ENCODE measurements at places on chromosomes 3 and 15.
A peak's percentile ranks its signal among the peaks of the same experiment; 100 is the strongest.

GRCh38 chr3:134699721-134700120, 48.9 kb upstream of the KY start:
- no peak for DNase-seq

DNA sequence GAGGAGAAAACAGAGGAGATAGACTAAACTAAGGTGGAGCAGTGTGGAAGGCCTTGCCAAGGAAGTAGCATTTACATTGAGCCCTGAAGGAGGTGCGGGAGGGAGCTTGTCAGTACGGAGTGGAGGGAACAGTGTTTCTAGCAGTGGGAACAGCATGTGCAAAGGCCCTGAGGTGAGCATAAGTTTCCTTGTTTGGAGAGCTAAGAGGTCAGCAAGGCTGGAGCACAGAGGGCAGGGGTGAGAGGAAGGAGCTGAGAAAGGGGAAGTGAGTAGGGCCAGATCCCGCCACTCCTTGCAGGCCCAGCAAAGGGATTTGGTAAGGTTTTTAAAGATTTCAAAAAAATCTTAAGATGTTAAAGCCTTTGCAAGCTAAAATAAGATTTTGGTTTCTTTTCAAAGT, 70.1 kb downstream of the HMCES start:
- no peak for DNase-seq

GRCh38 chr3:184551614-184552256, 9.8 kb upstream of the EPHB3 start:
- no peak for DNase-seq

GRCh38 chr3:97291901-97292300, 472.7 kb upstream of the ARL6 start:
- no peak for DNase-seq

DNA sequence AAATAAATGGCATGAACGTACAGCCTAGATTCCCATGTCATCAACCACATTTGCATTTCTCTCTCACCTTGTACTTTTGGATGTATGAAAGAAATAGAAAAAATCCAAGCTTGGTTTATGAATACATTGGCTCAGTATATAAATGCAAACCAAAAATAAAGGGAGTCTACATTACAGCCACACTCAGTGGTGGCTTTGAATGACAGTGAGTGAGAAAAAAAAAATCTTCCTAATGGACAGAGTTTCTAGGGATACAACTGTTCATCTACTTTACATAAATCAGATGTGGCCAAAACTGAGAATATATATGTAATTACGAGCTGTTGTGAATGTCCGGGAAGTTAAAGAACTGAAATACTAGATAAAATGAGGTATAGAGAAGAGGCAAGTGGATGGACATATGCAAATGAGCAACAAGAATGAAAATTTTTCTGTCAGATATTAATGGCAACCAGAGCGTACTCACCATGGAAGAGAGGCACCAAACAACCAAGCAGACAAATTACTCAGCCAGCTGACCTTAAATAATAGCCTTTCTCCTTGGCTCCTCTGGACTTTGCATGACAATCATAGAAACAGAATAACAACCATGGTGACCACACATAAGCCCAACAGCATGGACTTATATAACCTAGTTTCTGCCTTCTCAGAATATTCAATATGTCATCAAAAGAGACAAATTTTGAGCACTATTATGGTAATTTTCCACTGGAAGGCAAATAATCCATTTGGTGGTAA, 1305.8 kb downstream of the OTOL1 start:
- DNase-seq = no peak

GRCh38 chr3:157134620-157135191, 25.2 kb downstream of the CCNL1 start:
- no peak for DNase-seq

- DNase-seq = no peak
These were observed 11.1 kb downstream of the SLC6A6 start for GRCh38 chr3:14413381-14414071.

DNA sequence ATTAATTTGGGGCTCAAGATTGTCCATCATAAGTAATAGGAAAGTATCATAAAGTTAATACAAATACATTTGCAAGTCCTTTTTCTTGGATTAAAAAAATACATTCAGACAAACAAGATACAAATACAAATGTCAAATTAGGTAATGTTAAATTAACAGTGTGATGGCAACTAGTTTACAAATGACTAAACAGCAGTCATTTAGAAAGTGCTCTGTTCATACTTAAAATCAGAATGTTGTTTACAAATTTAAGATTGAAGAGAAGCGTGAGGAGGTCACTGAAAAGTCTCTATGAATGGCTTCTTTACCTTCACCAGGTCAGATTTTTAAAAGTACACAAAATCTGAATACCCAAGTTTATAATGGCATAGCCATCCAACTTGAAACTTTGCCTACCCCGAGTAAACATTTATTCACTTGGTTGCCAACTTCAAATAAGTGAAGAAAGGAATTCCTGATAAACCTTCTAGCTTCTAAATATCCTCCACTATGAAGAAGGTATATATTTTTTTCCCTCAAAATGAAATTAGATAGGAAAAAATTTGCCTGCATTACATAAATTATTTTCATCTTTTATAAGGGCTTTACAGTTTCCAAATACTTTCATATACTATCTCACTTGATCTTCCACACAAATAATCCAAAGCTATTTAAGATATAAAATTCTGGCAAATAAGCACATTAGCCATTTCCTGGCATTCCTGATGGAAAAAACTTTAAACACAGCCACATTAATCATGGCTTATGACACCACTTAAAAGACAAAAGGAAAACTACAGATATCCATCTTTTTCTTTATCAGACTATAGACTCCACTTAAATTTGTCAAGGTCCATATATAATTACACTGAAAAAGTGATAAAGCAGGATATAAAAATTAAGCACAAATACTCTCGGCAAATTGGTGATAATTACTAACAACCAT, 11.5 kb upstream of the NEK10 start:
- DNase-seq = no peak

DNA sequence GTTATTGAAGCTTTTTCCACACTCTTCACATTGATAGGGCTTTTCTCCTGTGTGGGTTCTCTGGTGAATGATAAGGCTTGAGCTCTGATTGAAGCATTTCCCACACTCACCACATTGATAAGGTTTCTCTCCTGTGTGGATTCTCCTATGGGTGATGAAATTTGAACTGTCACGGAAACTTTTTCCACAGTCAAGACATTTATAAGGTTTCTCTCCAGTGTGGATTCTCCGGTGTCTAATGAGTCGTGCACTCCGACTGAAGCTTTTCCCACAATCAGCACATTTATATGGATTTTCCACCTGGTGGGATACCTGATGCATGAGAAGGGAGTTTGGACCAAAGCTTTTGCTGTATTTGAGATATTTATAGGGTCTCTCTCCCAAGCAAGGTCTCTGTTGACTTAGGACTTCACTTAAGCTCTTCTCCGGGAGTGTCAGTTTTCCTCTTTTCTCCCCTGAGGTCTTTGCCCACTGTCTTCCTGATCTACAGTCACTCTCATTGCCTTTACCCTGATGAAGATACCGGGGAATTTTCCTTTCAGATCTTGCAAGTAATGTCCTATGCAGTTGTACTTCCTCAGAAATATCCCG, 9.4 kb downstream of the ZSCAN29 start:
- no peak for DNase-seq

DNA sequence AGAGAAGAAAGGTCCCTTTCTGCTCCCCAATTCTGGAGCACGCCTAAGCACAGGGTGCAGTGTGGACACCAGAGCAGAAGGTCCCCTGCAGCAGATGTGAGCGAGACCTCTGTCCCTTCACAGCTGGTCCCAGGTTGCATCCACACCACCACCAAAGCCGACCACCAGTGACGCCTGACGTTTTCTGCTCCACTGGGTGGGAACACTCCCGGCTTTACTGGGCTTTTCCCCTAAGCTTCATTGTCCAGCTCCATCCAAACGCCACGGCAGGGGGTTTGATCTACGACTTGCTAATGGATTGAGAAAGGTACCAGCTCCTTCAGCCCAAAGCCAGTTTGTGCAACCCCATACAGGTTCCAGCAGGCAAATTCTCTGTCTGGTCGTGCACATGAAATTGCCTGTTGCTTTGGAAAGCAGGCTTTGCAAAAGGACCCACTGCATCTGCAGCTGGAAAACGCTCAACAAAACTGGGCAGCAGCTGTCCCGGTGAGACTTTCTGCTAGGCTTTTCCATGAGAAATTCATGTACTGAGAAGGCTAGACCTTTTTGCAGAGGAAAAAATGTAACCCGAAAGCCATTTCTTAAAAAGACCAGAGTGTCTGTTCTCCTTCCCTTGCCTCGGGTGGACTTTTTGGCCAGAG, 31.1 kb downstream of the ADAMTS17 start:
- no peak for DNase-seq

DNA sequence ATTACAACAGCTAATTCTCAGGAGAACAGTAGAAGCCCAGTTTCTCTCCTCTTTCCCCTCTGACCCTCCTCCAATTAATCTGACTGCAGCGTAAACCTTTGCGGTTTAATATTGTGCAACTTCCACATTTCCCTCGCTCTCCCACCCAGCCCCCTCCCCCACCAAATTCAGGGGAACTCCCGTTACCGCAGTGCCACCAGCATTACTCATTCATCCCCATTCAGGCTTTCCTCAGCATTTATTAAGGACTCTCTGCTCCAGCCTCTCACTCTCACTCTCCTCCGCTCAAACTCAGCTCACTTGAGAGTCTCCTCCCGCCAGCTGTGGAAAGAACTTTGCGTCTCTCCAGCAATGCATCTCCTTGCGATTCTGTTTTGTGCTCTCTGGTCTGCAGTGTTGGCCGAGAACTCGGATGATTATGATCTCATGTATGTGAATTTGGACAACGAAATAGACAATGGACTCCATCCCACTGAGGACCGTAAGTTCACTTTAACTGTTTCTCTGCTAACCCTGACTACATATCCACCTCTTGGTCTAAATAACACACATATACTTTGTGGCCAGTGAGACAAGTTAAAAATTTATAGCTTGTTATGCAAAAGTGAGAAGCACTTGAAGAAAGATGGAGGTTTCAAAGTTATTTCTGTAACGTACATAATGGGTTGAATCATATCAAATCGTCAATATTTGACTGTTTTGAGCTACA, at the start of gene PTX3:
PTX3 (plus strand) TSS at position 268 of the 709 bp plus-strand sequence; CDS start at position 352, 84 bp downstream.
- peak; percentile 75 for DNase-seq

All from sigmoid colon (tissue), 7 donors.